Cardiac ventricle fibroblast (primary cell): ENCODE measurements at places on chromosomes 13 and 19. TPM values are rescaled to one million over a fixed set of nuclear protein-coding genes. Genes with fewer than 3 reads are reported as not detected.

The RXFP2 gene
- total RNA-seq: not detected in 2 replicates

The GRAMD1A gene
- 61.0 and 70.4 TPM in 2 replicates for total RNA-seq

The USHBP1 gene
- total RNA-seq: 0.25 and 0.44 TPM in 2 replicates

The CPB2 gene
- total RNA-seq: not detected in 2 replicates

The FAAP24 gene
- 2.3 and 2.8 TPM in 2 replicates for total RNA-seq

The ZNF699 gene
- total RNA-seq: 9.8 and 12.2 TPM in 2 replicates

The FCGBP gene
- total RNA-seq: 4.6 and 4.9 TPM in 2 replicates

The ZNF765 gene
- total RNA-seq: 4.0 and 5.3 TPM in 2 replicates

The ZNF30 gene
- total RNA-seq: 1.6 and 2.5 TPM in 2 replicates

The CGB2 gene
- not detected in 2 replicates for total RNA-seq
